H4 (cell line): ENCODE measurements at places on chromosomes 7 and 10.

GRCh38 chr7:25288556-25289307 lies 60.4 kb upstream of the NPVF start:
- DNase-seq, result no peak

DNA sequence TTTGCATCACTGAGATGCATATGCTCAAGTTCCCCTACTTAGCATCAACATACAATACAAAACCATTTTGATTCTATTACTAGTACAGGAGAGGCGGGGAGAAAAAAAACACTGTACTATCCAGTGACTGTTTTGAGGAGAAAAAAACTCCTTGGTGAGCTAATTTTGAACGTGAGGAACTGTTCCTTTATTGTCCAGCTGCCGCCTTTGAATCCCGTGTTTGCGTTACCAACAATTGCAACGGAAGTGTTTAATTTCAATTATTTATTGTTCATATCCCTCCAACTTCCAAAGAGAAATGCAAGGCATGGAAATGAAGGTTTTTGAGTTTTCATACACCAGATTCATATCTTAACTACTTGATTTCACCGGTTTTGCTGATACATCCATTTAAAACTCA lies 66.4 kb upstream of the ARHGAP21 start:
- no peak for DNase-seq

DNA sequence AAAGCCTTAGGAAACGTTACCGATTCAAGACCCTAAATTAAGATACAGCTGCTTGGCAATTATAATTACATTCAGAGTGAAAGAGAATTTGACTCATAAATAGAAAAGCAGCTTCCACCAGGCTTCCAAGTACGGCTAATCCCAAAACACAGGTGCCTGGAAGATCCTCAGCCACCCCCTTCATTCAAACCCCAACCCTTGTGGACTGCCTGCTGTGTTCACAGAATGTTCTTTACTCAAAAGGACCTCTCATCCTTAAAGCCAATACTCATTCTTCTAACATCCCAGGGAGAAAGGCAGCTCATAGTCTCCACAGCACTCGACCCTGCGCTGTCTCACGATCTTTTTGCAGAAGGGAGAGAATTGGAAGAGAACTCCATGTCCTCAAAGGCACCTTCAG lies 32.9 kb downstream of the RNF32 start:
- no peak for DNase-seq

DNA sequence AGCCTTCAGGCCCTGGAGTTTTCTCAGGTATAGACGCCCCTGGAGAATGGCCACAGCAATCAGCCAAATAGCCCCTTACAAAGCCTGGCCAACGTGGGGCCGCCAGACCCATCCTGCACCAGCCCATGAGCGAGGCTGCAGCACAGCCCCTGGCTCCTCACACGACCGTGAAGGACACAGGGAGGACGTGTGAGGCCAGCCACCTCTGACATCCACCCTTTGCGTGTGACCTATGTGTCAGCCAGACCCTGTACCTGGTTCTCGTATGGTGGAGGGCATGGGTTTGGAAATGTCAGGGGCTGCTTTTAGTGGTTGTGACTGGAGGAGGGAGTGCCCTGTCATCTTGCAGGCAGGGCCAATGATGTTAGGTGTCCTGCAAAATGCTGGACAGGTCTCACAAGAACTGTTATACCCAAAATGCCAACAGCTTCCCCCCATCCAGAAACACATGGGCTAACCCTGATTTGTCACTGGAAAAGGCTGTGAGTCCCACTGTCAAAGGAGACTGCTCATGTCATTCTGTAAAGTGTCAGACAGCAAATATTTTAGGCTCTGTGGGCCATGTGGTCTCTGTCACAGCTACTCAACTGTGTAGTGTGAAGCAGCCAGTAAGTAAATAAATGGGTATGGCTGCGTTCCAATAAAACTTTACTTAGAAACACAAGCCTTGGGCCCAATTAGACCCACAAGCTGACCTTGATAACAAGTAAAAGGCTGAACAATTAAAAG lies 30.0 kb downstream of the NOD1 start:
- DNase-seq, result no peak

- no peak for DNase-seq
Observed at GRCh38 chr7:71286336-71286735, 154.4 kb downstream of the GALNT17 start.

DNA sequence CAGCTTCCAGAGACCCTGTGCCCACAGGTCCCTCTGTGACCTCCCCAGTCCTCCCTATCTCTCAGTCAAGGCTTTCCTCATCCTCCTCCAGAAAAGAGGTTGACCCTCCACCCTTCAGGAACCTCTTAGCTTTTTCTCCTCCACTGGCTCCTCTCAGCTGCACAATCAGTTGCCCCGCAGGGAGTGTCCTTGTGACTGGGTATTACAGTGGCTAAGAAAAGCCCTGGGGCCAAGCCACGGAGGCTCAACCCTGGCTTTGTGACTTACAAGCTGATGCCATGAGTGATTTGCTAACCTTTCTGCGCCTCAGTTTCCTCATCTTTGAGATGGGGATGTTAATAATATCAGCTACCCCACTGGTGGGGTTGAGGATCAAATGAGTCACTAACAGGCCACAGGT lies 66.4 kb upstream of the ZMIZ1 start:
- no peak for DNase-seq

DNA sequence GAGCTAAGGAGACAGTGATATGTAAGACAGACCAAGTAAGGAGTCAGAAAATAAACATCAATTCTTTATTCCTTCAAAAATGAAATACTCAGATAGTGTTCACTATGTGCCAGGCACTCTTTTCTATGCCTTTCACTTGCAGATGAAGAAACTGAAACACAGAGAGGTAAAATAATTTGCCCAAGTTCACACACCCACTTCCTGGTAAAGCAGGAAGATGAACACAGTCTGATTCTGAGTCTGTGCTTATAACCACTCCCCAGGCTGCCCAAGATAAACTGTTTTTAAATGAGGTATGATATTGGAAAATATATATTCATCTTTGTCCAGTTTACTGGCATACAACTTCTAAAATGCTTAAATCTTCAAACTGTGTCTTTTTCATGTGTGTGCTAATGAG lies 294.4 kb upstream of the NPVF start:
- DNase-seq, result no peak

DNA sequence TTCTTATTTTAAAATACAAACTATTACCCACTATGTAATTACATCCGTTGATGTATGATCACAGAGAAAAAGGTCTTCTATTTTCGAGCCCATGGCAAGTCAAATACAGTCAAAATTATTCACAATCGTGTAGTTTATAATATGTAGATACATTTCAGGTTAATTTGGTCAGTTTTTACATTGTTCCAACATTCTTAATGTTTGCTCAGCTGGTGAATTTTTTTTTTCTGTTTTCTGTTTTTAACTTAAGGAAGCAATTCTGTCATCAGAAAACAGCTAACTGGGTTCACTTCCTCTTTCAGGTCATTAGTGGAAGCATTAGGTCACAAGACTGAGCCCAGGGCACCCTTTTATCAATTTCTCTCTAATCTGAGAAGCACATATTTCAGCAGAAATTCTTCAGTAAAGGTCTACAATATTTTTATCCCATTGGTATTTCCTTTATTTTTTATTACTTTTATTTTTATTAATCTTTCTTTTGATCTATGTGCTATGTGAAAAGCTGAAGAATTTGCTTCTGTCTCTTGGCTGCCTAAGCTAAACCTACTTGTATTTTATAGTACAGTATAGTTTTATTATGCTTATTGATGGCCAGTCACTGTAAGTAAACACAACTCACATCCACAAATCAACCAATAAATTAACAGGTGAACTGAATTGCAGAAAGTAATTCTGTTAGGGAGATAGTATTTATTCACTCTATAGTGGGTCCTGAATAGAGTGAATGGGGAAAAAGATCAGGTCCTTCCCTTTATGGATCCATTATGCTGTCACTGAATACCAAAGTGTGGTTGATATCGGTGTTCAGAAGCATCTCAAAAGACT lies 84.6 kb downstream of the ICA1 start:
- no peak for DNase-seq

GRCh38 chr10:26534384-26534783 lies 96.2 kb downstream of the APBB1IP start:
- DNase-seq, result no peak

DNA sequence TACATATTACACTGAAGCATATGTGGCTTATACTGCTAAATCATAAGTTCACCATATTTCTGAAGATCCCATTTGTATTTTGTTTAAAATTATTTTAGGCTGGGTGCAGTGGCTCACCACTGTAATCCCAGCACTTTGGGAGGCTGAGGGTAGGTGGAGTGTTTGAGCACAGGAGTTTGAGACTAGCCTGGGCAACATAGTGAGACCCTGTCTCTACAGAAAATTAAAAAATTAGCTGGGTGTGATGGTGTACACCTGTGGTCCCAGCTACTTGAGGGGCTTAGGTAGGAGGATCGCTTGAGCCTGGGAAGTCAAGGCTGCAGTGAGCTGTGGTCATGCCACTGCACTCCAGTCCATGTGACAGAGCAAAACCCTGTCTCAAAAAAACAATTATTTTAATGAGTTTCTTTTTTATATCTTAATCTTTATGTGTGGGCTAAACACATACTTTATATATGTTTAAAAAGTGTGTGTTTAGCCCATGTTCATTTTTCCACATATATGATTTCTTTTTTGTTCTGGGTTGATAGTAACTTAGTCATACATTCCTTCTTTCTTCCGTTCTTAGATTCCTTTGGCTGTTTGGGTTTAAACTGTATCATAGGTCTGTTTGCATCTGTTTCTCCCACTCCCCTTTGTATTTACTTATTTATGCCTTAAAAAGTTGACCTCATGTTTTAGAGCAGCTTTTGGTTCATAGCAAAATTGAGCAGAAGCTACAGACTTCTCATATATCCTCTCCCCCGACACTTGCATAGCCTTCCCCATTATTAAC lies 33.5 kb downstream of the RSBN1L start:
- no peak for DNase-seq
